Activated naive CD4-positive, alpha-beta T cell (primary cell): ENCODE measurements at places on chromosomes 11 and 22.

DNA sequence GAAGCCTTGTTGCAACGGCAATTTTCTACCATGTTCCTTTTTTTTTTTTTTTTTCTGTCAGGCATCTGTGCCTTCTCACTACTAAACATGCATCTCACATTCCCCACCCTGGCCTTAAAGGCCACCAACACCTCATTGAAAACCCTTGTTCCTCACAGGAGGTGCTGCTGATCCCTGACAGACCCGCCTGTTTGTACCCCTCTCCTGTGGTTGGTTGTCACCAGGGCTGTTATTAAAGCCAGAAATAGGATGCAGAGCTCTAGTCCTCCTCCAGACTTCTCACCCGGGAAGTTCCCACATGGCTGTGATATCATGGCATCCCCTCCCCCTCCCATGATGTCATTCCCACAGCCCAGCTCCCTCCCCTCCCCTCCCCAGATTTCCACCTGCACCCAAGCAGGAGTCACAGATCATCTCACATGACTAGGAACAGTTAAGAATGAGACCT is 302.8 kb upstream of the NCAM1 start:
- no peak for DNase-seq

- no peak for DNase-seq
These were observed 6.1 kb upstream of the APOL3 start for GRCh38 chr22:36166518-36167220.

DNA sequence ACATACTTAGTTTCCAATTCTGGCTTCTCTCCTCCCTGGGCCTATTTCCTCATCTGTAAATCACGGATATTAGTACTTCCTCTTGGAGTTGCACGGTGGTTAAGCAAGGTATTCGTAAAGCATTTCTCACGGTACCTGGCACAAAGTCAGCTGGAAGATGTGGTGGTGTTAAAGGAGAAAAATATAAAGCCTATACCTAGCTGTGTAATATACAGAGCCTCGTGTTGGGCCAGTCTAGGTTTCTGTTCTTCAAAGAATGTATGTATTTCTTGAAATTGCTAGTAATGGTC is 47.2 kb downstream of the DBX1 start:
- no peak for DNase-seq

- no peak for DNase-seq
These were observed 15.8 kb downstream of the A4GALT start for GRCh38 chr22:42704896-42705295.

GRCh38 chr22:21033895-21034294 is 1.5 kb upstream of the SLC7A4 start:
- no peak for DNase-seq

DNA sequence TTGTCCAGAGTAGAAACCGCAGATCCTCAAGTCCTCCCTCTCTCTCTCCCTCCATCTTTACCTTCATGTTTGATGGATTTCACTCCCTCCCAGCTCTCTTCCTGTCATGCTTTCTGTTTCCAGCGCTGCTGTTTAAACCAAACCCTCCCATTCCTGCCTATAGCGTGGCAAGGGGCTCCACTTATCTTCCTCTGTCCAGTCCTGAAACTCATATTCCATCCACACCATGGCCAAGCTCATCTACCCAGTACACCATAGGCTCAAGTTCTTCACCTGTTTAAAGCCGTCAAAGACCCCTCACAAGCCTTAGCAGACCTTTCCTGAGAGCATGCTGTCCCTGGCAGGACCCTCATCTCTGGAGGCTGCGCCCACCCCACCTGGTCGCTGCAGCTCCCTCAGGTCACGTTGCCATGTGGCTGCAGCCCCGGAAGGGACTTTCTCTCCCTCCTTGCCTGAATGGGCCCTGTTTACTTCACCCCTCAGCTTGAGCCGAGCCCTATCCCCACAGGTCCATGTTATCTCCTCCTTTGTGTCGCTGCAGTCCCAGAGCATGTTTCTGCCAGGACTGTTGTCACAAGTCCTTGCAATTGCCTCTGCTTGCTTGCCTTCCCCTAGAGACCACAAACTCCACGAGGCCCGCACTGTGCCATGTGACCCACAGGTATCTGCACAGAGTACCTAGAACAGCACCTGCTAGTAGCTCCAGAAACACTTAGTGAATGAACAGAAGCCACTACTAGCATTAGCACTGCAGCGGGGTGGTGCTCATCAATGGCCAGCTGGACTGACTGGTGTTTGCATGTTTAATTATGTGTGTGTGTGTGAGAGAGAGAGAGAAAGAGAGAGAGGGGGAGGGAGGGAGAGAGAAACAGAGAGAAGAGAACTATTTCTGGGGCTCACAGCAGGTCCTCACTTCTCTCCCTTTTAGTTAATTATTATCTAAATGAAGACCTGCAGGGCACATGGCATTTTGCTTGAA is 149.4 kb upstream of the SNX19 start:
- DNase-seq: no peak

DNA sequence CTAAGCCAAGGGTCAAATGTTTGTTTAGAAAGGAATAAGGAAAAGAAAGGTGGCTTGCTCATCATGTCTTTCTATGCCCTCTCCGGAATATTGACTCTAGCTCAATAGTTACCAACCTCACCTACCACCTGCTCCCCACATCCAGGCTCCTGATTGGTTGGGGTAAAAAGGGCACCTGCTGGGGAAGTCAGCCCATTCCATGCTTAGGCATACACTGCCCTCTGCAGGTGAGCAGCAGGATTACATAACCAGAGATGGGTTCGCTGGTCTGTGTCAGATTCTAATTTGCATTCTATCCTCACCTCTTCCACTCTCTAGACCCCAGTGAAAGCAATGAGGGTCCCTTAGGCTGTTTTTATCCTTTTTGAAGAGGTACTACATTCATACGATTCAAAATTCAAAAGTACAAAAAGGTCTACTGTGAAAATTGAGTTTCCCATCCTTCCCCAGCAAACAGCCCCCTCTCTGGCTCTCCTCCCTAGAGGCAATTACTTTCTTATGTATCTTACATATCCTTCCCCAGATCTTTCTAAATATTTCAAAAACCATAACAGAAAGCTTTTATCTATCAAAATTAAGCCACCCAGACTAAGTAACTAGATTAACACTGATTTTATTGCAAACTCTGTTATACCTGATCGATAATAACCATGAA is 98.0 kb upstream of the ASPHD2 start:
- peak; percentile 4 for DNase-seq

- DNase-seq: no peak
These were observed 49.0 kb upstream of the BMAL1 start for GRCh38 chr11:13228572-13228971.

DNA sequence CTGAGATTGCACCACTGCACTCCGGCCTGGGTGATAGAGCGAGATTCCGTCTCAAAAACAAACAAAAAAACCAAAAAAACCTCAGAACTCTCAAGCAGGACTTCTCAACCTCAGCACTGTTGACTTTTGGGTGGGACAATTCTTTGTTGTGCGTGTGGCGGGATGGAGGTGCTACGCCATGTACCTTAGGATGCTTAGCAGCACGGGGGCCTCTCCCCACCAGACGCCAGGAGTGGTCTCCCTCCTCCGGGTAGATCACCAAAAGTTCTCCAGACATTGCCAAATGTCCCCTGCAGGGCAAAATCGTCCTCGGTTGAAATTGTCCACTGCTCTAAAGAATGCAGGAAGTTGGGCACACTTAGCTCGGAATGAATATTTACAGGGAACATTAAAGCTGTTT is 26.9 kb upstream of the ATXN10 start:
- no peak for DNase-seq

DNA sequence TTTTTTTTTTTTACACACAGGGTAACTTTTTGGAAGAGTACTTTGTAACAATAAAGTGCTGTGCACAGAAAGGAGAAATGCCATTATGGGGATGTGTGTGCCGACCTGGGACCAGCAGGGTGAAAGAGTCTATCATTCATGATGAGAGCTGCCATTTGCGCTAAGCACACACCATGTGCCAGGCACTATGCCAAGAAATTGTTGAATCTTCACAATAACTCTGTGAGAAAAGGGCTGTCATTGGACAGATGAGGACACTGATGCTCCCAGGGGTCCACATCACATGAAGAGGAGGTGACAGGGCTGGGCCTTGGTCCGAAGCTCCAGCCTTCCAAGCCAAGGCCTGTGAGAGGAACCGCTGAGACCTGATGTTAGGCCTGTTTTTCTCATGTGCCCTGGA is 5.6 kb downstream of the DUSP18 start:
- no peak for DNase-seq

- DNase-seq: no peak
These were observed 86.1 kb downstream of the GRIA4 start for GRCh38 chr11:105696000-105696399.

DNA sequence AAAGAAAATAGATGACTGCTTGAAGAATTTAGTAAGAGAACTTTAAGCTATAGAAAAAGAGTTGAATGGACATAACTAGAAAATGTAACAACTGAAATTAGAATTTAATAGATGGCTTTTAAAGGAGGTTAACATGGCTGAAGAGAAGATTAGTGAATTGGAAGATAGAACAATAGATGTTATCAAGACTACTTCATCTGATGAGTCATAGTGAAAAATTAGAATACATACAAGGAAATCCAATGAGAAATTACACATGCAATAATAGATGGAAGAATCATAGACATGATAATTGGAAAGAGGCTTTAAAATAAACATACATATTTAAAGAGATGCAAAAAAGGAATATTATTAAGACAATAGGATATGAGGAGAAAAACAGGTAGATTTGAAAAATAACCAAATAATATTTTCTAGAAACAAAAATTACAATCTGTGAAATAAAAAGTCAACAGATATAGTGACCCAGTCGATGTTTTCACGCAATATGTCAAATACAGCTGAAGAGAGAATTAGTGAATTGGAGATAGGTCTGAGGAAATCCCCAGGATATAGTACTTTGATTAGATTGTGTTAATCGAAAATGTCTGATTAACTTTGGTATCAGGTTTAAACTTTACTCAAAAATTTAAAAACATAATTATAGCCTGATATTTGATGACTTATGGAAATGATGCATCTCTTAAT is 28.2 kb downstream of the CAT start:
- no peak for DNase-seq

DNA sequence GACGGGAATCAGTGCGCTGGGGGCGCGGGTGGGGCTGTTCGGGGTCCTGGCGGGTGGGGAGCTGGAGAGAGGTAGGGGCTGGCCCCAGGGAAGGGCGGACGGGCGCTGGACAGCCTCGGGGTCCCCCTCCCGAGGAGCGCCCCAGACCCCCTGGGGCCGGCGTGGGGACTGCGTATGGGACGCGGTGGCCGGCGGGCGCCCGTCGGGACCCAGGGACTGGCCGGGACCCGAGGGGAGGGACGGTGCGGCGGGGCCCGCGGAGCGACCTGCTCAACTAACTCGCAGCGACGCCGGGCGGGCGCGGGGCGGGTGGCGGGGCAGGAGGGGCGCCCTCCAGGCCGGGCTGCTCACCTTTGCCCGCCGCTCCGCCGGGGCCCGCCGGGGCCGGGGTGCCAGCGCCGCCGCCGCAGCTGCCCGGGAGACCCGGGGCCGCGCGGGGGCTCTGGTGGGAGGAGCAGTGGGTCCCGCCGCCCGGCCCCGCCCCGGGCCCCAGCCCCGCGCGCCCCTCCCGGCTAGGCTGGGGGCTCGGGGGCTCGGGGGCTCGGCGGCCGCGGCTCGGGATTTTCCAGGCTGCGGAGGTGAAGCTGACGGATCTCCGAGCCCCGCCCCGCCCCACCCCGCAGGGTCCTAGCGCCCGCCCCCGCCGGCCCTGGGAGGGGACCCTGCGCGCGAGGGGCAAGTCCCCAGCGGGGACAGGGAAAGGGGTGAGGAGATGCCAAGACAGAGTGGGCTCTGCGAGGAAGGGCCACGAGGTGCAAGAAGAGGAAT is 12.3 kb downstream of the STARD10 start:
- no peak for DNase-seq

GRCh38 chr11:57940044-57940756 is 83.5 kb upstream of the OR9Q1 start:
- DNase-seq: no peak
